ENCODE measurements at places on chromosomes 11 and 22. TPM values are rescaled to one million over a fixed set of nuclear protein-coding genes. Genes with fewer than 3 reads are reported as not detected.

Gene MRGPRX3
- total RNA-seq: not detected

Gene ELMOD1
- total RNA-seq: 0.17 TPM

Gene TBX10
- not detected for total RNA-seq

Gene GPHA2
- total RNA-seq: not detected

Gene MIF
- total RNA-seq: 168 TPM

Gene TEX12
- 0.17 TPM for total RNA-seq

Gene MRGPRF
- 84.2 TPM for total RNA-seq

Gene ASPHD2
- 1.5 TPM for total RNA-seq

Gene HEPN1
- not detected for total RNA-seq

Gene MMP12
- 0.83 TPM for total RNA-seq

Gene REXO2
- 236 TPM for total RNA-seq

- H3K4me1 ChIP-seq: no peaks in the 10 kb centered on the region
- no peaks in the 10 kb centered on the region for H3K36me3 ChIP-seq
- no peak for DNase-seq
- H3K4me3 ChIP-seq: no peak overlapping the region
Measured at GRCh38 chr11:30125456-30125855, 105.4 kb upstream of the FSHB start.

DNA sequence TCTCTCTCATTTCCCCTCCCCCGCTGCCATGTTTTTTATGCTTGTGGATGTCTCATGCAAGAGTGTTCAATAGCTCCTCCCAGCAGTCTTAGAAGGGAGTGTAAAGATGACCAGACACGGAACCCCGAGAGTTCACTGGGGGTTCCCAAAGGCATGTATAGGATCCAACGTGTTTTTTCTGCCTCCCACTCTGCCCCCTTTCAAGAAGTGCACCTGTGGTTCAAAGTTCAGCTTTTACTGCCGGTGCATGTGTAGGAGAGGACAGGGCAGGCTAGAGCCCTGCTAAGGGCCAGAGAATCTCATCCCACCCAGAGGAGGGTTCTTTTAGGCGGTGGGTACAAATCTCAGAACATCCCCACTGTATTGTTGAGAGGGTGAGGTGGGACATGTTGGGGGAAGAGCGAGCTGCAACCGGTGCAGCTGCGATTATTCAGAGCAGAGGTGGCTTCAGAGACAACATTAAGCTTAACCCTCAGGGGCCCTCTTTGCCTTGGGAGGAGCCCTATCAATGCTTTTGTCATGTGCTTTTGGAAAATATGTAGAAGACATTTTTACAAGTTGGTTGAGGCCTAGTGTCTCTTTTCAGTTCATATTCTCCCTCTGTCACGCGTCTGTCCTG is 14.5 kb downstream of the MIF start:
- peaks cover 3% of the 10 kb centered on the region for H3K4me1 ChIP-seq
- no peaks in the 10 kb centered on the region for H3K27me3 ChIP-seq
- DNase-seq: no peak
- H3K36me3 ChIP-seq: no peaks in the 10 kb centered on the region
- no peak overlapping the region for H3K4me3 ChIP-seq
- H3K27ac ChIP-seq: no peak overlapping the region

DNA sequence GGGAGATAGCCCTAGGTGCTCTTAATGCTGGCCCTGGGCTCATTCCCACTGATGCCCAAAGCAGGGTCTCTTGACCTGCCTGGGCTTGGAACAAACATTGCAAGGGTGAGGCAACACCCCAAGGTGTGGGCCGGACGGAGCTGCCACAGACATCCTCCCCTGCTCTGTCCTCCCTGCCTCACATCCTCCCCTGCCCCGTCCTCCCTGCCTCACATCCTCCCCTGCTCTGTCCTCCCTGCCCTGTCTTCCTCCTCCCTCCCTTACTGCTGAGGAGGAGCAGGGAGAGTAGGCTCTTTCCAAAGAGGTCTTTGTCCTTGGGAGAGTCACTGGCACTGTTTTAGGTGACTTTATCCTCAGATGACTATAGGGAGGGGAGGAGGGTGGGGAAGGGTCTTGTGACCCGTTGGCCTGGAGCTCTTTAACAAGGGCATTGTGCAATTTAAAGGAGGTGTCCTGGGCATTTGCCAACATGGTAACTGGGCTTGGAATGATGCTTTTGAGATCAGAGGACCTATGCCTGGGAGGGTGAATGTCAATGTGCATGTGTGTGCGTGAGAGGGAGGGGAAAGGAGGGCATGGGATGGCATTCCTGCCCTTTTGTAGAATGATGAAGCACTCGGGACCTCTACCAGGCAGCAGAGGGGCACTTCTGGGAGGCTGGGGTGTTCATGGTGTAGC is 700 bp downstream of the FAM180B start:
- H3K4me3 ChIP-seq: no peak overlapping the region
- no peaks in the 10 kb centered on the region for H3K4me1 ChIP-seq
- H3K36me3 ChIP-seq: peaks cover 11% of the 10 kb centered on the region
- DNase-seq: no peak

DNA sequence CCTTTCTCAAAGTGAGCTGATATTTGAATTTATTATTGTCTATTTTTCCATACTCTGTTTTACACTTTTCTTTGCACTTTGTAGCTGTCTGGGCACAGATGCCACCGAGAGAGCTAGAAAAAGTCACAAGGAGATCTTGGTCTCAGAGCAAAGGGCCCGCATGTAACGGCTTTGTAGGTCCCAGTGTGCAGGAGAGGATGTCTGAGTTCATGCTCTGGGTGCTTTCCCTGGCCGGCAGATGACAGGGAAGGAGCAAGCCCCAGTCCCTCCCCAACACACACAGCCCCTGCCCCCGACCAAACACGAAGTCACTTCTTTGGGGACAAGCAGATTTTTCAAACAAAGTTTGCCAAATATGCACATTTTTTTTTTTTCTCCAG is 55.8 kb downstream of the SMIM38 start:
- H3K36me3 ChIP-seq: no peaks in the 10 kb centered on the region
- no peak overlapping the region for H3K4me3 ChIP-seq
- DNase-seq: no peak

DNA sequence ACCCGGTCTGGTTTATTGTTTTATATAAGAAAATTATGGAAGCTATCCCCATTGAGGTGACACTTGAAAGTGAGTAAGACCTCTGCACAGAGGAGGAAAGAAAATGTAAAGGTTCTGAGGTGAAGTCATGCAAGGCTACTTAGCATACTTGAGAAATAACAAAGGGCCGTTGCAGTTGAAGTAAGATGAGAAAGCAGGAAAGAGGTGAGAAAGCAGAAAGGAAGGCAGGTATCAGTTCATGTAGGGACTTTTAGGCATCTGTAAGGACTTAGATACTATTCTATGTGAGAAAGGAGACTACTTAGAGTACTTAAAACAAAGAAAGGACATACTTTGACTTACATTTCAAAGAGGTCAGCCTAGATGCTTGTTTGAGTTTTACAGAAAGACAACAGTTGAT is 84.7 kb downstream of the CASP12 start:
- no peaks in the 10 kb centered on the region for H3K4me1 ChIP-seq
- H3K36me3 ChIP-seq: no peaks in the 10 kb centered on the region
- no peak for DNase-seq
- no peak overlapping the region for H3K27ac ChIP-seq
- H3K4me3 ChIP-seq: no peak overlapping the region
- no peaks in the 10 kb centered on the region for H3K27me3 ChIP-seq

DNA sequence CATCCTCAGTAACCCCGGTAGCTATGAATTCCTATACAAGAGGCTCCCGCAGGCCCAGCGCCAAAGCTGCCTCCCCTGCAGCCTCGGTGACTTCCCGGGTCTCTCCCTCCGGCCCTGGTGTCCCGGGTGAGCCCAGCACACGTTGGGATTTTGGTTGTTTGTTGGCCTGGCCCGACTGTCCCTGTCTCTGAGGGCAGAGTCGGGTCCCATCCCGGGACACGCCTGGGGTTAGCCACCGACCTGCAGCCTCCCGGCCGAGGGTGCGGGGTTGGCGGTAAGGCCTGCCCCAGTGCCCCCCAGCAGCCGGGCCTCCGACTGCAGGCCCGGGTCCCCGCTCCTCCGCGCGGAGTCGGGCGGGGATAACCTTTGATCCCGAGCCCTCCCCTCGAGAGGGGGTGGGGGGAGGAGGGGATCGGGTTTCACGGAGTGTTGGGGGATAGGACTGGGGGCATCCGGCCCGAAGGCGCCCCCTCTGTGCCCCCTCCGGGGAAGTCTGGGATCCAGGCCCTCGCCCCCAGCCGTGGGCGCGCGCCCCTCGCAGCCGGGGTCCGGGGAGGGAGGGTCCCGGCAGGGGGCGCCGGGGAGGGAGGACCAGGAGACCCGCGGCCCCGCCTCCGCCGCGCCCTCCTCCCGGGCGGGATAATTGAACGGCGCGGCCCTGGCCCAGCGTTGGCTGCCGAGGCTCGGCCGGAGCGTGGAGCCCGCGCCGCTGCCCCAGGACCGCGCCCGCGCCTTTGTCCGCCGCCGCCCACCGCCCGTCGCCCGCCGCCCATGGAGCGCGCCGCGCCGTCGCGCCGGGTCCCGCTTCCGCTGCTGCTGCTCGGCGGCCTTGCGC is at the start of gene FBLN1:
Gene FBLN1, plus strand, starts transcription at position 669 of the 835 bp plus-strand sequence. Its CDS starts 103 bp downstream, at position 772.
- H3K36me3 ChIP-seq: no peaks in the 10 kb centered on the region
- peak within 1 kb of the TSS; percentile 25 for H3K27ac ChIP-seq
- peak within 1 kb of the TSS; percentile 41 for H3K4me3 ChIP-seq
- H3K4me1 ChIP-seq: peaks cover 4% of the 10 kb centered on the region

DNA sequence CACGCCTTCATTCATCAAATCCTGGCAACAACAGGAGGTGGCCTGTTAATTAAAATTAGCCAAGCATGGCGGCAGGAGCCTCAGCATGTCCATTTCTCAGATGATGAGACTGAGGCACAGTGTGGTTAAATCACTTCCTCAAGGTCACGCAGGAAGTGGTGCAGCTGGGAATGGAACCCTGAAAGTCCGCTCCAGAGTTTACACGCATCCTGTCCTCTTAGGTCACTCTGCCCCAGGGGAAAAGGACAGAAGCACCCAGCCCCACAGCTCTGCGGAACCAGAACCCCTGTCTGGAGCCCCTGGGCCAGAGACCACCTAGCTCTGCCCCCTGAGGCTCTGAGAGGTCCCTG is 19.6 kb downstream of the RPL3 start:
- H3K27ac ChIP-seq: no peak overlapping the region
- H3K4me3 ChIP-seq: no peak overlapping the region
- DNase-seq: peak; percentile 47
- H3K4me1 ChIP-seq: peaks cover 14% of the 10 kb centered on the region

GRCh38 chr11:124625504-124626168 is 3.0 kb downstream of the TBRG1 start:
- peaks cover 7% of the 10 kb centered on the region for H3K36me3 ChIP-seq
- no peak overlapping the region for H3K4me3 ChIP-seq
- no peak for DNase-seq
- H3K4me1 ChIP-seq: no peaks in the 10 kb centered on the region
- H3K27ac ChIP-seq: no peak overlapping the region

GRCh38 chr22:49046546-49047361 is 780.9 kb downstream of the BRD1 start:
- H3K4me1 ChIP-seq: no peaks in the 10 kb centered on the region
- no peaks in the 10 kb centered on the region for H3K36me3 ChIP-seq
- no peak for DNase-seq
- H3K27ac ChIP-seq: no peak overlapping the region

DNA sequence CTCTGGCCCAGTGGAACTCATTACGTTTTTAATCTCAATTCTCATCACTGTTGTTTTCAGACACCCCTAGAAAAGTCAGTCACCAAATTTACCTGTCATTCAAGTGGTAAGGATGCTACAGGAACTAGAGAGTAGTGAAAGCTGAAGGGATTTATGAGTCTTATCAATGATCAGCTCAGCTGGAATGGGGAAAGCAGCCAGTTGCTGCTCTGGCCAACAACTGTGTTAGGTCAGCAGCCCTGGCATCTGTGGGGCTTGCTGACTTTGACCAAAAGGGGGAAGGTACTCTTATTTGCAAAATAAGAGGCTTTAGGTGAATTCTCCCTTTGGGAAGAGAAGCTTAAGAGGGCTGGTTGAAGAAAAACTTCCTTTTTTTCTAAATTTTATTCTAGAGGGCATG is 76.2 kb upstream of the HORMAD2 start:
- H3K27ac ChIP-seq: no peak overlapping the region
- peaks cover 3% of the 10 kb centered on the region for H3K4me1 ChIP-seq
- no peaks in the 10 kb centered on the region for H3K27me3 ChIP-seq
- DNase-seq: peak; percentile 20
- H3K36me3 ChIP-seq: no peaks in the 10 kb centered on the region

DNA sequence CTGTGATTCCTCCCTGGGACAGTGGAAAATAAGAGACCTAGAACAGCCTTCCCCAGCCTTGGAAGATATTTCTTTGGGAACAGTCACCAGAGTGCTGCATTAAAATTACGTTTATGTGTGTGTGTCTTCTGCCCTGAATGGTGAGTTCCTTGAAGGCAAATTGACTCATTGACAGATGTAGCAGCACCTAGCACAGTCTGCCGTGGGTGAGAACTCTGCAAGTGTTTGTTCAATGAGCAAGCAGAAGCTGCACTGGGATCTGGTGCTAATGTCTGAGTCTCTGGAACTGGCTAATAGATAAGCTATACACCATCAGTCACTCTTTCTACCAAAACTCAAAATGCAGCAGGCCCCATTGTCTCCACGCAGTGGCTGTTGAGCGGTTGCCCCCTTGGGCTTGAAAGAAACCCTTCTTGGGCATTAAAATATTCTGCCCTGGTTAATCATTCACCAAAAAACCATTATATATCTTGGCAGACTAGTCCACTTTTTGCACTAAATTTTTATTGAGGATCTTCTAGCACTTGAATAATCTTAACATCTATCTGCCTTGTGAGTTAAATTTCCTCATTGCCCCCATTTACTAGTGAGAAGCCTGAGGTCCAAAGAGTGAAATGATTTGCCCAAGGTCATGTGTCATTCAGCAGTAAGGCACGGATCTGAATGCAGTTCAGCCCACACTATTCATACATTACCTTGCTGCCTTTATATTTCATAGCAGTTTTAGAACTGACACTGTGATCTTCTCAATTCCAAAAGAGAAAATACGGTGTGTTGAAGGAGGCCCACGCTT is 87.8 kb upstream of the GALNT18 start:
- no peaks in the 10 kb centered on the region for H3K36me3 ChIP-seq
- no peaks in the 10 kb centered on the region for H3K4me1 ChIP-seq
- peaks cover 5% of the 10 kb centered on the region for H3K27me3 ChIP-seq
- H3K27ac ChIP-seq: no peak overlapping the region
- DNase-seq: no peak
- no peak overlapping the region for H3K4me3 ChIP-seq

- peak; percentile 55 for DNase-seq
- H3K4me1 ChIP-seq: no peaks in the 10 kb centered on the region
- H3K27me3 ChIP-seq: no peaks in the 10 kb centered on the region
- H3K4me3 ChIP-seq: no peak overlapping the region
Measured at GRCh38 chr11:77351281-77351886, 49.9 kb upstream of the GDPD4 start.

GRCh38 chr22:50530877-50531545 is 1.2 kb upstream of the TYMP start:
- H3K4me1 ChIP-seq: peaks cover 14% of the 10 kb centered on the region
- H3K4me3 ChIP-seq: peak overlapping the region; percentile 15
- H3K27ac ChIP-seq: peak overlapping the region; percentile 20
- peak; percentile 75 for DNase-seq
- no peaks in the 10 kb centered on the region for H3K36me3 ChIP-seq
- peaks cover 11% of the 10 kb centered on the region for H3K27me3 ChIP-seq

DNA sequence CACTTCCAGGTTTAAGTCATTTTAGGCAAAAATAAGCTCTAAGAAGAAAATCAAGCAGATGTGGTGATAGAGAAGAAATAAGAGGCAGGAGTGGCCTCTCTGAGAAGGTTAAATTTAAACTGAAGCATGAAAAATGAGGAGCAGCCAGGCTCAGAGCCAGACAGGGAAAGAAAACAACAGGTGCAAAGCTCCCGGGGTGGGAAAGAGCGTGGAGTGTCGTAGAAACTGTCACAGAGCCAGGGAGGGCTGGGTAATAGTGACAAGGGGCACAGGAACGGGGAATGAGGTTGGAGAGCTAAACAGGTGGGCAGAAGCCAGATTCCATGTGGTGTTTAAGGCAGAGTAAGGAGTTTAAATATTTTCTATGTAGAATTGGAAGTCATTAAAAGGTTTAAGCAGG is 132.1 kb upstream of the BLID start:
- H3K27me3 ChIP-seq: no peaks in the 10 kb centered on the region
- no peak overlapping the region for H3K27ac ChIP-seq
- no peak for DNase-seq
- no peaks in the 10 kb centered on the region for H3K36me3 ChIP-seq
- peaks cover 2% of the 10 kb centered on the region for H3K4me1 ChIP-seq
